ENCODE measurements at places on chromosomes 5 and 9. TPM values are rescaled to one million over a fixed set of nuclear protein-coding genes. Genes with fewer than 3 reads are reported as not detected.

LRRTM2 gene
- 0.30 TPM for total RNA-seq

SPINK5 gene
- 2.1 TPM for total RNA-seq

ACER2 gene
- total RNA-seq, result 5.9 TPM

INSL4 gene
- total RNA-seq, result not detected

TMC1 gene
- total RNA-seq, result not detected

PCDH12 gene
- total RNA-seq, result 14.9 TPM

LCN6 gene
- 2.9 TPM for total RNA-seq

PRXL2C gene
- 28.0 TPM for total RNA-seq

SLC4A9 gene
- total RNA-seq, result 0.32 TPM

FOXD4L5 gene
- 0.38 TPM for total RNA-seq

PCDHGA4 gene
- total RNA-seq, result 3.1 TPM

DOK3 gene
- total RNA-seq, result 76.5 TPM

SYK gene
- 88.9 TPM for total RNA-seq

PCDHB5 gene
- 1.8 TPM for total RNA-seq

PRELID2 gene
- total RNA-seq, result 10.2 TPM

WWC1 gene
- total RNA-seq, result 61.9 TPM

P4HA2 gene
- 75.7 TPM for total RNA-seq

GMCL2 gene
- not detected for total RNA-seq
